ENCODE measurements at places on chromosomes 13 and 19.
A peak's percentile ranks its signal among the peaks of the same experiment; 100 is the strongest.

GRCh38 chr13:45047394-45048310 lies 58.3 kb downstream of the GPALPP1 start:
- peak; percentile 77 for DNase-seq

- no peak for DNase-seq
Observed at GRCh38 chr19:51726049-51726448, 2.3 kb upstream of the HAS1 start.

DNA sequence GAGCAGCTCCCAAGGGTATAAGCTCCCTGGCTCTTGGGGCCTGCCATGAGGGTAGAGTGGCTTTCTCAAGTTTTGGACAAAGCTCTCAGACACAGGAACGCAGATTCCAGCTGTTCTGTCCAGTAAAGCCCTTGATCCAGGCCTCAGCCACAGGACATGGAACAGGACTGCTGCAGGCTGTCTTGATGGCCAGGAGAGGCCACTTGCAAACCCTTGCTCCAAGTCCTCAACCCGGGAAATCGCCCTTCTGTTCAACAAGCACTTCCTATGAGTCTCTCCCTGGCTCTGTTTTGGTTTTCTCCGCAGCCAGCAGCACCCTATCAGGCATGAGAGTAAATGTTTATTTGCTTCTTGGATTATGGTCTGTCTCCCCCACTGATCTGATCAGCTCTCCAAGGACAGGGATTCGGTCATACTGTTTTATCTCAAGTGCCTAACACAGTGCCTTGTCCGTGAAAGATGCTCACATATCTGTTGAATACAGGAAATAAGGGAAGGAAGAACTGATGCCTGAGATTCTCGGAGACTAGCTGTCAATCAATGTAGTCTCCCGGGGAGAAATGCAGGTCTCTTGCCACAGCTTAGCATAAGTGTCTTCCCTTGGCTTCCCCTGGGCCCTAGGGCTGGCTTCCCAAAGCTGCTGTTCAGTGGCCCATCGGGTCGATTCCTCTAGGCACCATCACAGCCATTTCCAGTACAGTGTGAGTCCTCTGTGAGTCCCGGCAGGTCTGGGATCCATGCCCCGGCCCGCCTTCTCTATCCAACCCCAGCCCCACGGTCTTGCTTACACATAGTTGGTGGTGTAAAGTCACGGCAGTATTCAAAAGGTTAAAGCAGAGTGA lies 90.8 kb downstream of the TSHZ3 start:
- no peak for DNase-seq

- DNase-seq: no peak
Observed at GRCh38 chr13:48866249-48866648, 109.5 kb upstream of the FNDC3A start.

DNA sequence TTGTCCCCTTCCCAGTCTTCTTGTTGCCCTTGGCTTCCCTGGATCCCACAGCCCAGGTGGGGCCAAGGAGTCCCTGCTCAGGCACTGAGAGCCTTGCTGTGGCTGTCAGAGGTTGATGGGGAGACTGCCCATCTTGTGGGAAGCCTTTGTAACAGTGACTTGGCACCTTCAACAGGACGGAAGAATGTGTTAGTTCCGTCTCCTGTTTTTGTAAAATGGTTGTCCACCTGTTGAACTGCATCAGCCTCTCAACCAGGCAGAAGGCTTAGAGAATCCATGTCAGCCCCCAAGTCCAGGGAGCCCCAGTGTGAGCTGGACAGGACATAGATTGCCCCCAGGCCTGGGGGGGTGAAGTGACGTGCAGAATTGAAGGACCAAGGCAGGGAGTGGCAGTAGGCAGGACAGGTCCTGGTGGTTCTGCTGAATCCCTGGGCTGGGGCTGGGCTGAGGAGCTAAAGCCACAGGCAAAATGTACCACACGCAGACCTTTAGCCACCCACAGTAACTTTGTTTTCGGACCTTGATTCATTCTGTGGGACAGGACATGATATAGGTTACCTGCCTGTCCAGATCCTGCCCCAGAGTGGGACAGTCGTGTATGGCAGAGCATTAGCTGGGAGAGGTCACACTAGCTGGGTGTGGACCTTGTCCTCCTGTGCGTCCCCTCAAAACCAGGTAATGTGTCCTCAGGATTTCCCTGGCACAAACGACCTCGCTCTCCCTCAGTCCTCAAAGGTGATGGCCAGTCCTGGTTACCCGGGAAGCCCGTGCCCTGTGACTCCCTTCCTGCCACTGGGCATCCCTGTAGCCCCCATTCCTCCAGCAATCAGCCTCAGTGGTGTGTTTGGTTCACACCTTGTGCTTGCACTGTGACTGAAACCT lies 47.0 kb downstream of the GATAD2A start:
- no peak for DNase-seq

Measured in OCI-LY7 (cell line).